Stimulated activated CD4-positive, alpha-beta T cell treated with anti-CD3 and anti-CD28 coated beads, TNF-alpha, amount 100 ng/mL, for 1 hour (primary cell): ENCODE measurements at places on chromosomes 6 and 20.

DNA sequence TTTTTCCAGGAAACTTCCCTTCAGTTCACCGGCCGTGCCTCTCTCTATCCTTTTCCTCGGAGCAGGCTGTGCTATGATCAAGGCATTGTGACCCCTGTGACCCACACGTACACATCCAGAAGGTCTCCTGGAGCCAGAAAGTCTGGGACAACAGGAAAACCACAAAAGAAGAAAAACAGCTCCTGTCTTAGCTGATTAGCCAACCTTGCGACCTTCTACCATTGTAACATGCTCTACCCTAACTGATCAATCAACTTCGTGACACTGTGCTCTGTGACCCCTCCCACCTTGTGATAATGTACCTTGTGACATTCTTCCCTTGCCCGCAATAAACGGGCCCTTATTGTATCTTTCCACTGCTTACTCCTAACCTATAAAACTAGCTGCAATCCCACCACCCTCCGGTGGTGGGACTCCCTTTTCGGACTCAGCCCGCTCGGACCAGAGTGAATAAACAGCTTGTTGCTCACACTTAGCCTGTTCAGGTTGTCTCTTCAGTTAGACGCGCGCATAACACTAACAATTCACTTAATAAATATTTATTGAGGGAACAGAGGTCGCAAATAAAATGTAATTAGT lies 24.2 kb downstream of the ZNF311 start:
- no peak for DNase-seq

DNA sequence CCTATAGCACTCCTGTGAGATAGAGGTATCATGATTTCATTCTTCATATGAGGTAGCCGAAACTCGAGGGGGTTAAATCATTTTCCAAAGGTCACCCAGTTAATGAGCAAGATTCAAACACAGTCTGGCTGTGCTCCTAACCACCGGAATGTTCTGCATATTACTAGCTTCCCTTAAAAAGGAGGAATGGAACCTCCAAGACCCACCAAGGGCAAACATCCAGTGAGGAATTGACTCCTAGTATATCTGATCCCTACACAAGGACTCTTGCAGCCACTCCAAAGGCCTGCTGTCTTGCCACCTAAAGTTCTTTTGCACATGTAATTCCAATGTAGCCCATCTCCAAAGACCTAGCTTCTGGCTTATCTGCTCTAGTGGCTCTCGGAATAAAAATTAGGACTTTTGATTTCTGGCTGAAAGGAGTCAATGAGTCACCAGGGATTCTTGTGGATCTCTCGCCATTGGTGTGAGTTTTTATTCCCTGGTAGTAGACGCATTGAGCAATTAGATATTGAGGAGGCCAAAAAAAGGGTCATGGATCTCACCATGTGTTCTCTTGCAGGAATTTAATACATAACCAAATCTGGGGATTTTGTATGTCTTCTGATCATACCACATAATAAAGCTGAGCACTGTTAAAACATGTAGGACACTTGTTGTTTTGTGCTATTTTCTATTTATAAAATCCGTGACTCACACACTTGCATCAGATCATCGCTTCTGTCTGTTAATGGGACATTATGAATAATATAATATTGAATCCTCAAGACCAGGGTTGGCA lies 9.1 kb downstream of the BCAS1 start:
- no peak for DNase-seq

GRCh38 chr6:37313723-37314486 lies 39.9 kb upstream of the RNF8 start:
- no peak for DNase-seq

DNA sequence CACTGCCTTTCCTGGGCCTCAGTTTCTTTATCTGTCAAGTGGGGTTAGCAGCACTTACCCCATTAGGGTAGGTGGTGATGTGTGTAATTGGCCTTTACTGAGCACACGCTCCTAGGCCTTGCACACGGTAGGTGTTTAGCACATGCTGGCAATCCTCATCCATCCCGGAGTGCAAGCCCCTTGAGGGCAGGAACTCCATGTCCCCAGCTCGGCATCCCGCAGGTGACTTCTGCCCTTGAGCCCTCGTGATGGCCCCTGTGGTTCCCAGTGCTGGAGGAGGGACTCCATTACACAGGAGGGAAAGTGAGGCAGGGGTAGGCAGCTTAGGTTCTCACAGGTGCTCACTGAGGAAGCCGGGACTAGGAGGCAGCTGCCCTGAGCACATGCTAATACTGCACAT lies 40.0 kb downstream of the MYH7B start:
- DNase-seq = no peak

GRCh38 chr20:50129662-50130355 lies 16.9 kb upstream of the UBE2V1 start:
- no peak for DNase-seq

- no peak for DNase-seq
Measured at GRCh38 chr20:10178727-10179313, 39.8 kb upstream of the SNAP25 start.

DNA sequence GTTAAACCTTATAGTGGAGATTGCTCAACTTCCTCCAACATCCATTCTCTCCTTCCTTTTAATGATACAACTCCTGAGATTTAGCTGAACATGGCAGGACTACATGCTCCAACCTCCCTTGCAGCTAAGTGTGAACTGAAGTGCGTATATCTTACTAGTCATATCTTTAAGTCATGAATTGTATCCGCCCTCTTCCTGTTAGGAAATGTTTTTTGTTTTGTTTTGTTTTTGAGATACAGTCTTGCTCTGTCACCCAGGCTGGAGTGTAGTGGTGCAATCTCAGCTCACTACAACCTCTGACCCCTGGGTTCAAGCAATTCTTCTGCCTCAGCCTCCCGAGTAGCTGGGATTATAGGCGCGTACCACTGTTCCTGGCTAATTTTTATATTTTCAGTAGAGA lies 8.8 kb upstream of the OSTM1 start:
- DNase-seq = no peak

DNA sequence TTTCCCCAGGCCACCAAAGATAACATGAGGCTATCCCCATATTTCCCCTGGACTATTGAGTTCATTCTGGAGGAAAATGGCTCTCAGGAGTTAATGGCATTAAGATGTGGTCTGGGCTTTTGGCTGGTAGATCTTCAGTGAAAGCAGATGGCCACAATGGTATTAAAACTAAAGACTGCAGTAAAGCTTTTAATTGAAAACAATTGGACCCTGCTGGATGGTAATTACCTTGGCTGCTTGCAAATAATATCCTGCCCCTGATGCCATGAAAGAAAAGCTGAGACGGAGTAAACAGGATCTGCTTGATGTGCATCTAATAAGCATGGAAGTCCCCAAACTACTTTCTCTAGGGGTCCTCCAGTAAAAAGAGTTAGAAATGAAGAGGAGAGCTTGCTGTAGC lies 255.8 kb downstream of the QKI start:
- DNase-seq = no peak

- DNase-seq = no peak
Measured at GRCh38 chr6:134074151-134075055, 22.0 kb upstream of the SLC2A12 start.

DNA sequence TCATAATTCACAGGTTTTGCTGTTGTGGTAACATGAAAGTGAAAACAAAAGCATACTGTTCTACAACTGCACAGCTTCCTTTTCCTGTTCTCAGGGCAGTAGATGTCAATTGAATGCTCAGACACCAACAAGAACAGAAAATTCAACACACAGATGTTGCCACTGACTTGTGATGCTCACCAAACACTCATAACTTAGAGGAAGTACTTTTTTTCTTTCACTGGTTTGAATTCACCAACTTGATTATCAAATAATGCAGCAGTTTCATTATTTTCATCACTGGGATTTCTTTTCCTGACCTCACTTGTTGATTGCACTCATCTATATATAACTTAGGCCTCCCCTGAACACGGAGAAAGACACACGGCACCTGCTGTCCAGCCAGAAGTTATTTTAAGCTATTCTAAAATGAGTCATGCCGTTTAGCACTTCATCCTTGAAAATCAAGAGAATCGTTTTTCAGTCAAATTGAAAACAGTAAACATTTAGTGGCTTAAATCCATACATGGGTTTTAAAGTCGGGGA lies 949 bp downstream of the TXLNB start:
- DNase-seq = no peak

DNA sequence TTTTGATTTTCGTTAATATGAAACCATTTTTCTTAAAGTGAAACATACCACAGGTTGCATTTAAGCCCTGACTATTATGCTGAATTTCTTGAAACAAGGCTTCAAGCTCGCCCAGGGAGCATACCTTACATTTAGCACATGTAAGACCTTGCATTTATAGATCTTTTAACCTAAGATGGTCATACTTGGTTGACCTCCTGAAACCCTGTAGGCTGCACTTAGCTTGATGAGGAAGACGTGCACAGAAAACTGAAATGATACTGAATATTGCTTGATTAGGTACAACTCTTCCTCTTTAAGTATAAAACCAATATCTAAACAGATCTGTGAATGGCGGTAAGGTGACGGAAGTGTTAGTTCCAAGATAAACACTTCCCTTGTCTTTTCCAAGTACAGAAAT lies 82.2 kb downstream of the CTNNBL1 start:
- no peak for DNase-seq

DNA sequence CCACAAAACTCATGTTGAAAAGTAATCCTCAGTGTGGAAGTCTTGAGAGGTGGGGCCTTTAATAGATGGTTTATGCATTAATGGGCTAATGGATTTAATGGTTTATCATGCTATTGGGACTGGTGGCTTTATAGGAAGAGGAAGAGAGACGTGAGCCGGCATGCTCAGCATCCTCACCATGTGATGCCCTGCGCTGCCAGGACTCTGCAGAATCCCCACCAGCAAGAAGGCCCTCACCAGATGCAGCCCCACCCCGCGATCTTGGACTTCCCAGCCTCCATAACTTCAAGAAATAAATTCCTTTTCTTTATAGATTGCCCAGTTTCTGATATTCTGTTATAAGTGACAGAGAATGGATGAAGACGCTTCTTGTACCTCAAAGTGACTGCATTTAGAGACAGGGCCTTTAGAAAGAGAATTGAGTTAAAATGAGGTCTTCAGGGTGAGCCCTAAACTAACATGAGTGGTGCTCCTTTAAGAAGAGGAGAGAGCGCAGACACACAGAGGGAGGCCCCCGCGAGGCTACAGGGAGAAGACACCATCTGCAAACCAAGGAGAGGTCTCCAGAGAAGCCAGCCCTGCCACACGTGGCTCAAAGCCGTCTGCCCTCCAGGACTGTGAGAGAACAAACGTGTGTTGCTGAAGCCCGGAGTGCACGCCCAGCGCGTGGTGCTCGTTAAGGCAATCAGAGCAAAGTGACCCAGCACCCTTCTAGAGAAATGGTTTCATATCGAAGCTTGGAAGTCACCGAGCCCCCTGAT lies 56.9 kb downstream of the IRF4 start:
- no peak for DNase-seq

GRCh38 chr6:33934731-33935270 lies 131.0 kb upstream of the MLN start:
- no peak for DNase-seq

GRCh38 chr6:8131265-8131897 lies 29.0 kb upstream of the EEF1E1 start:
- peak; percentile 1 for DNase-seq

GRCh38 chr20:22438926-22439325 lies 145.4 kb downstream of the FOXA2 start:
- no peak for DNase-seq

- no peak for DNase-seq
Measured at GRCh38 chr6:139430899-139431601, 56.6 kb upstream of the CITED2 start.

GRCh38 chr6:36914227-36914794 lies 28.6 kb downstream of the C6orf89 start:
- DNase-seq = no peak

GRCh38 chr6:14270925-14271788 lies 153.6 kb downstream of the CD83 start:
- no peak for DNase-seq

- no peak for DNase-seq
Measured at GRCh38 chr6:112113431-112113830, 26.0 kb downstream of the FAM229B start.

DNA sequence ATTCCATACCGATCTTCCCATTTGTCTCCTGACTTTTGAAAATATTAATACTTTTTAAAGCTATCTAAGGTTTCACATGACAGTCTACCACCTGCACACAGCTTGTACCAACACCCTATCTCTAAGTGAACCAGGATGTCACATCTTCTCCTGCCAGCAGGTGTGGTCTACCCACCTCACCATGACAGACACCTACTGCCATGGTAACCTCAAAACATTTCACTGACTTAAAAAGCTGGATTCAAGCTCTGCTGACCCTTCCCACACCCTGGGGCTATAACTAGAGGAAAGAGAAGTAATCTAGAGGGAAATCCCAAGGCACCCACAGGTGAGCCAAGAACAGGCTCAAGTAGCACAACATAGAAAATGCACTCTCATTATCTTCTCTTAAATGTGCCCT lies 1.2 kb downstream of the SLC17A3 start:
- DNase-seq = no peak

GRCh38 chr6:167990016-167990945 lies 7.2 kb upstream of the KIF25 start:
- no peak for DNase-seq

- DNase-seq = no peak
Measured at GRCh38 chr20:2118783-2119182, 17.2 kb downstream of the STK35 start.

GRCh38 chr20:56483970-56484369 lies 15.5 kb downstream of the RTF2 start:
- DNase-seq = no peak

GRCh38 chr20:35595901-35596300 lies 19.7 kb upstream of the SPAG4 start:
- DNase-seq = no peak

GRCh38 chr6:15269619-15270018 lies 23.8 kb downstream of the JARID2 start:
- no peak for DNase-seq

DNA sequence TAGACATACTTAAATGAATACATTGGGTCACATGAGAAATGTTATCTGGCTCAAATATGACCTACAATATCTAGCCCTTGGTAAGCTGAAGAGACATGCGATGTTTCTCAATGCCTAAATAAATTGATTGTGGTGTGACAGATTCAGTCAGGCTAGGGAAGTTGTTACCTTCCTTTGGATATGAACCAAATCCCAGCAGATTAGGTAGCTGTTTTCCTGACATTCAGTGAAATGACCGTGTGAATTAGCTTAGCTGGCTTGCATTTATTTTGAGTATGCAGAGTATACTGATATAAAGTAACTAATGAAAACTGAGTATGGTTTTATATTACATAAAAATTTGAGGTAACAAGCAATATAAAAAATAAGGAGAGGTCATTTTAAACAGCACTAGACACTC lies 288.2 kb downstream of the GJA1 start:
- DNase-seq = no peak

- no peak for DNase-seq
Measured at GRCh38 chr6:47809873-47810272, 28.0 kb downstream of the OPN5 start.

- DNase-seq = no peak
Measured at GRCh38 chr6:47106216-47106615, 64.1 kb upstream of the ADGRF1 start.

DNA sequence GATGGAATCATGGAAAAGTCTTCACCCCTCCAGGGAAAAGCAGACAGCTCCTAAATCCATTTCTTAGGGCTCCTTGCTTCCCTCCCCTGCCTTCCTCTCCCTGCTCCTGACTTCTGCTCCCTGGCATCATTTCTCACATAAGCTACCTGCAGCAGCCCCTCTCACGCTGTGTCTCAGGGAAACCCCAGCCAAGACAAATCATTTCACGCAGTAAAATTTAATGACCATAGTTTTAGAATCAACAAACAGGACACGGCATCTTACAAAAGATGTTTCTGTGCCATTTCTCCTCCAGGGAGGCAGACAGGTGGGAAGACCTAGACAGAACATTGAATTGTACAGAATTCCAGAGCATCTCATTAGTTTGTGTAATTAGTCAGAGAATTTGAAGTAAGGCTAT lies 16.5 kb upstream of the FOXQ1 start:
- DNase-seq = no peak
